ENCODE measurements at places on chromosomes 3 and 15.

GRCh38 chr3:192637803-192638202 is 89.5 kb downstream of the FGF12 start:
- no peak for DNase-seq

GRCh38 chr3:81743096-81744025 is 18.1 kb downstream of the GBE1 start:
- DNase-seq = peak; percentile 65

DNA sequence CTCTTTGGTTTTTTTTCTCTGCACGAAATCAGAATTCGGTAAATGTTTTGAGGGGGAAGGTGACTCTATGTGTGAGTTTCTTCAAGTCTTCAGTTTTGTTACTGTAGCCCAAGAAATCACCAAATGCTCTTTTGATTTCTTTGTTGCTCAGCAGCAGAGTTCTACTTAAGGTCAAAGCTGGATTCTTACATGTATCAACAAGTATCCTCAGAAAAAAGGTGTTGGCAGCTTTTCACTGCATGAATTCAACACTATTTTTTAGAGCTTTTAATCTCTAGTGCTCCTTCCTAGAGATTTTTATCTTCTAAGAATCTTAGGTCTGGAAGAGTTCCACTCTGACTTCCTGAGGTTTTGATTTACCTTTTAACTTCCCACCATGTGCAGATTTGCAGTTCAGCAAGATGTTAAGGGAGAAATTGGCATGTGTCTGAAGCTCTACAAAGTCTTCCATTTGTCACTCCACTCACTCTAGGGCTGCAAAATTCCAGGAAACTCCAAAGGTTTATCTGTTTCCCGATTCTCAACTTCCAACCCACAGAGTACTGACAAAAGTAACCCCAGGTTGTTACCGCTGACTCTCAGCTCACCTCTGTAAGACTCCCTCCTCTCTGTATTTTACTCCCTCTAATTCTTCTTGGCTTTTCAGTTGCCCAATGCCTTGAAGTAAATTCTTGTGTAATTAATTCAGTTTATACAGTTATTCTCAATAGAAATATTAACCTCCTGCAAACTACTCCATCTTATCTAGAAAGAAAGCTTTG is 13.3 kb upstream of the CD200 start:
- DNase-seq = no peak

GRCh38 chr3:16253601-16254000 is 11.1 kb downstream of the DPH3 start:
- no peak for DNase-seq

- no peak for DNase-seq
These were observed 77.9 kb downstream of the SLC9A9 start for GRCh38 chr3:143770391-143770790.
